Activated B cell treated with CpG ODN at 0.5 μM for 24 hours (primary cell): ENCODE measurements at places on chromosomes 11 and 22. TPM values are rescaled to one million over a fixed set of nuclear protein-coding genes. Genes with fewer than 3 reads are reported as not detected.

DNA sequence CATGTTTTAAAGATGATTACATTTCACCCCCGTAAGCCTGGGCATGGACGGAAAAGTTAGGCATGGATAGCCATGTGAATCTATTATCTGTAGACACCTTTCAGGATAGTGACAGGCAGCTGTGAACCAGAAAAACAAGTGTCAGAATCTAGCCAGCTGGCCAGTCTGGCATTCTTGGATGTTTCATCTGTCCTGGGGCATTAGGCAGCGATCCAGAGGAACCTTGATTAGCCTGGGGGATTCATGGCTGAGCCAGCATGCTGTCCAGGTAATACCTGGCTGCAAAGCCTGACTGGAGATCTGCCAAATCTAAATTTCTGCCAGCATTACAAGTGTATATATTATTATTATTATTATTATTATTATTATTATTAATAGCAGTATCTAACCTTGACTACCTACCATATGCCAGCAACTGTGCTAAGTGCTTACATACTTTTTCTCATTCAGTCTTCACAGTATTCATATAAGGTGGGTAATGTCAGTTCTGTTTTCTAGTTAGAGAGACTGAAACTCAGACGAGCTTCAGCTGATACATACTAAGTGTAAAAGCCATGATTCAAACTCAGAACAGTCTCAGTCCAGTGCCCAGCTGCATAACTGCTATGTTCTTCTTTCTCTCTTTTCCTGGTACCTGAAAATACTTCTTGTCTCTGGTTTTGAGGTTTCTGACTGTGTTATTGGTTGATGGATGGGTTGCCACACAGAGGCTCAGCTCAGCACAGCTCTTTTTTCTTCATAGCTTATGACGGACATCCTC lies 12.8 kb downstream of the BMAL1 start:
- DNase-seq = no peak

GRCh38 chr11:67691149-67691548 lies 16.7 kb upstream of the ALDH3B2 start:
- DNase-seq = no peak

DNA sequence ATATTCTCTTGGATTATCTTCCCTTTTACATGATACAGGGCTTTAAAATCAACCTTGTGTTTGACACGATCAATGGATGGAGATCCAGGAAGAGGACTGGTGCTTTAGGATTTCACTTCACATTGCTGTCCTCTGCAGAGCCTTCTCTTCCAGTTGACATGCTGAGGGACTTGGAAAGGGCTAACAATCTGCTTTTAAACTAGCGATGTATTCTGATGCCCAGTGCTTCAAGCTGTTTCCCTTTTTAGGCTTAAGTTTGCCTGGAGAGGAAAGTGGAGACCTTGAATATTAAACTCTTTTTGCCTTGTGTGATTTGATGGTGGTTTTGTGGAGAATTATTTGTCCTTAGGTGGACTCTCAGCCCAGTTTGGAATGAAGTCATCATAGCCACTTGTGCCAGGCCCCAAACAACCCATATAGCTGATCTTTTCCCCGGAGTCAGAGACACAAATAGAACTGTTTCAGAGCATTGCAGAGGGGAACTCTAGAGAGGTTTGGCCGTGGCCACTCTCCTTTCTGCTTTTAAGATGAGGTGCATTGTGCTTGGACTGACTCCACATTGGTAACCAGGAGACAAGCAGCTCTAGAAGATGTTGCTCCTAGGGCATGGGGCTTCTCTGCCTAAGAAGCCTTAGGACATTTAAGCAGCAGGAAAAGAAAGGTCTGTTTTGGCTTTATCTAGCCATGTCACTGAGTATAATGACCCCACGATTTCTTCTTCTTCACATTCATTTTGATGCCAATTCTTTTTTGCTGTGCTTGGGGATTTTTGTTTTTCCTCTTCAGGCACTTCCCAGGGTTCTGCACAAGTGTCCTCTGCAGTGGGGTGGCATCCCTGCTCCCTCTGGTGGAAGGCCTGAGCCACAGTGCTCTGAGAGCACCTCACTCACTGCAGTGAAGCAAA lies 152.8 kb downstream of the NCAM1 start:
- no peak for DNase-seq

DNA sequence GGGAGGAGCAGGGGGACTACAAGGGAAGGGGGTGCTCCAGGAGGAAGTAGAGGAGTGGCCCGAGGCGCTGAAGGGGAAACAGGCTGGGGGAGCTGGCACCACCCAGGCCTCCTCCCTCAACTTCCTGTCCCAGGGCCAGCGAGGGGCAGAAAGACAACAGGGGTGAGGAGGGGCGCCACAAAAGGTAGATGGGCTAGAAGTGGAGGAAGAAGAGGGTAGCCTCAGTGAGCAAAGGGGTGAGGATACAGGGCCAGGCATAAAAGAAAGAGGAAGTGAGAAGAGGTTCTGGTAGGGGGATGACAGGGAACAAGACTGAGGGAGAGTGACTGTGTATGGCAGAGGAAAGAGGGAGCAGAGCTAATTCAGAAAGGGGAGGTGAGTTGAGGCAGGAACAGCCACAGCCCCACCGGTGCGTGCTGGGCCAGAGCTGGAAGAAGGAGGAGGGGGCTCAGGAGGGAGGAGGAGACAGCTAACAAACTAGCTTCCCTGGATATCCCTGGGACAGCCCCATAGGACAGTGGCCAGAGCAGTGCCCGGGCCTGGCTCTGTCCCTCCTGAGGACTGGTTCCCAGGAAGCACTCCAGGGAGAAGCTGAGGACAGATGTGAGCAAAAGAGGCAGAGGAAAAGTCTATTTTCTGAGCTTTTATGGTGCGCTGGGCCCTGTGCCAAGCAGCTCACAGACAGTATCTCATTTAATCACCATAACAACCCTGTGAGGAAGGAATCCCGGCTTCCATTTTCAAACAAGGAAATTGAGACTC lies 8.5 kb downstream of the DCHS1 start:
- DNase-seq = peak; percentile 35

DNA sequence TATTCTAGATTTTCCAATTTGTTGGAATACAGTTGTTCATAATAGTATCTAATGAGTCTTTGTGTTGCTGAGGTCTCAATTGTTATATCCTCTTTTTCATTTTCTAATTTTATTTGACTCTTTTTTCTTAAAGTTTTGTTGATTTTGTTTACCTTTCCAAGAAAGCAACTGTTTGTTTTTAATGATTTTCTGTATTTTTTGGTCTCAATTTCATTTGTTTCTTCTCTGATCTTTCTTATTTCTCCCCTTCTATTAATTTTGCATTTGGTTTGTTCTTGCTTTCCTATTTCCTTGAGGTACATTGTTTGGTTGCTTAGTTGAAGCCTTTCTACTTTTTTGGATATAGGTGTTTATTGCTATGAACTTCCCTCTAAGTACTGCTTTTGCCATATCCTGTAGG lies 5.2 kb upstream of the OR52A1 start:
- no peak for DNase-seq

DNA sequence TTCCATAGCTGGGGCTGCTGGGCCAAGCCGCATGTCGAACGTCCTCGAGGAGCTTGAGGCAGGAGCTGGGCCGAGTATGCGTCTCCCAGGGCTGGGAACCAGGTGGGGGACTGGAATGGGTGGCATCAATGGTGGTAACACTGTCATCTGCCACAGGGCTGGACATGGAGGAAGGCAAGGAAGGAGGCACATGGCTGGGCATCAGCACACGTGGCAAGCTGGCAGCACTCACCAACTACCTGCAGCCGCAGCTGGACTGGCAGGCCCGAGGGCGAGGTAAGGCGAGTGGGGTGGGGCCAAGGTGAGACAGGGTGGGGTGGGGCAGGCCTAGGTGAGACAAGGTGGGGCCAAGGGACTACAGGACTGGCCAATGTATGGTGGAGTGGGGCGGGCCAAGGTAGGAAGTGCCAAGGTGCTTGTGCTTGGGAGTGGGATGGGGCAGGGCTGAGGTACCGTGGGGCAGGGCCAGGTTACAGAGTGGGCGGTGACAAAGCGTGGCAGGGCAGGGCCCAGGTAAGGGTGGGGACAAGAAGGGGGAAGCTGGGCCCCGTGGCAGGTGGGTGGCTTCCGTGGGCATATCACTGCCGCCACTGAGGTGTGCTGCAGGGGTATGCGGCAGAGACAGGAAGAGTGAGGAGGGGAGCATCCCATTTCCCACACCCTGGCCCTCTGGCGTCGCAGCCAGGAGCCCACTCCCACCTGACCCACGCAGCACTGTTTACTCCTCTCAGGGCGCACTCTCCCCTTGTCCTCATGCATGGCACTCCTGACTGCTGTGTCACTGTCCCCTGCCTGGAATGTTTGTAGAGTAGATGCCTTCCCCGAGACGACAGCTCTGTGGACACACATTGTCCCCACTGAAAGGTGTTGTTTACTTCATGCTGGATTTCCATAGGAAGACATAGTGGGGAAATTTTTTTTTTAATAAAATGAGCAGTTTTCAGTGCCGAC lies 27.5 kb upstream of the DGCR8 start:
- no peak for DNase-seq

DNA sequence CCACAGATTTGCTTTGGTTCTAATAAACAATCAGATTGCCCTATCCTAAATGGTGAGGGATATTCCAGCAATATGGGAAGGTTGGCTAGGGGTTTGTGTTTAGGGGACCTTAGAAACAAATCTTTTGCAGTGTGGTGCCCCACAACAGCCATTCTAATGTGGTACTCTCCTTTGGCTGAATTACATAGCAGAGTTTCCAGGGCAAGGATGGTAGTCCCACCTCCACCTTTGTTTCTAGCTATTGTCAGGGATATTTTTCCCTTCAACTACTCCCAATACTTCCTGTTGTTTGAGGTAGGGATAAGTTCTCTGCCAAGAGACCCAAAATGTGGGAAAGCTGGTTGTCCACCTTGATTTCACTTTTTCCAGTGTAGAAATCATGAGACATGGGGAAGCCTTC lies 494.7 kb upstream of the CHORDC1 start:
- DNase-seq = no peak

GRCh38 chr11:65655570-65656332 lies 7.0 kb downstream of the RELA start:
- no peak for DNase-seq

DNA sequence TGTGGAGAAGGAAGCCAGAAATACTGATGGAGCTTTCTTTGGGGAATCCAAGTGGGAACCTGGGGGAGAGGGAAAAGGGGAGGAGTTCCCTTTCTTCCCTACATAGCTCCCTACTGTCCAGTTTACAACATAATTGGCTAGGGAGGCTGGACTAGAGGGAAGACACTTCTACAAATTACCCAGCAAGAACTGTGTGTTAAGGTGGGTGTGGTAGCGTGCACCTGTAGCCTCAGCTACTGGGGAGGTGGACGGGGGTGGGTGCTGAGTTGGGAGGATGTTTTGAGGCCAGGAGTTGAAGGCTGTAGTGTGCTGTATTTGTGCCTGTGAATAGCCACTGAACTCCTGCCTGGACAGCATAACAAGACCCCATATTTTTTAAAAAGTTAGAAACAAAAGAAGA lies 74.0 kb downstream of the NAV2 start:
- DNase-seq = no peak

GRCh38 chr11:74809801-74810200 lies 61.2 kb downstream of the RNF169 start:
- no peak for DNase-seq

DNA sequence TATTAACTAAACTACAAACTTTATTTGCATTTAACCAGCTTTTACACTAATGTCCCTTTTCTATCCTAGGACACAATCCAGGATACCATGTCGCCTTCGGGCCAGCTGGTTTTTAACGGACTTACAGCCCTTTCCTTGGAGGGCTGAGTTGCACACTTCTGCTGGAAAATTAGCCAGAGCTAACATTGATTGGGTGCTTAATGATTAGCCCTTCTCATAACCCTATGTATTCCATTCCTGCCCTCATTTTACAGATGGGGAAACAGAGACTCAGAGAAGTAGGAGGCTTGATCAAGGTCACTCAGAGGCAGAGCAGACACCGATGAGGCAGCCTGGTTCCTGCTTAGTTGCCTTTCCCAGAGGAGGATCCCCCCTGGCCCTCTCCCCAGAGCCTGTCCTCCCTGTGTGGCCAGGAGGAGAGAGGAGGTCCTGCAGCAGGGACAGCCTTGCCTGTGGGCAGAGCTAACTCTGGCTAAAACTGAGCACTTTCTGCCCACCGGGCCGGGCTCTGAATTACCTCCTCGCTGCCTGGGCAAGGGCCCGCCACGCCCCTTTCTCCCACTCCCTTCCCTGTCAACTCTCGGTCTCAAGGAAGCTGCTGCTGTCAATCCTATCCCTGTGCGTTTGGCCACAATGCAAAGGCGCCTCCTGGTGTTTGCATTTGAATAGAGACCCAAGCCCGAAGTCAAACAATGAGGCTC lies 59.6 kb upstream of the PAX6 start:
- no peak for DNase-seq

GRCh38 chr11:10087186-10087922 lies 206.7 kb downstream of the SBF2 start:
- DNase-seq = no peak

- no peak for DNase-seq
Observed at GRCh38 chr11:81895258-81895657, 838.4 kb downstream of the FAM181B start.

GRCh38 chr11:21371044-21371443 lies 701.7 kb downstream of the NELL1 start:
- no peak for DNase-seq

DNA sequence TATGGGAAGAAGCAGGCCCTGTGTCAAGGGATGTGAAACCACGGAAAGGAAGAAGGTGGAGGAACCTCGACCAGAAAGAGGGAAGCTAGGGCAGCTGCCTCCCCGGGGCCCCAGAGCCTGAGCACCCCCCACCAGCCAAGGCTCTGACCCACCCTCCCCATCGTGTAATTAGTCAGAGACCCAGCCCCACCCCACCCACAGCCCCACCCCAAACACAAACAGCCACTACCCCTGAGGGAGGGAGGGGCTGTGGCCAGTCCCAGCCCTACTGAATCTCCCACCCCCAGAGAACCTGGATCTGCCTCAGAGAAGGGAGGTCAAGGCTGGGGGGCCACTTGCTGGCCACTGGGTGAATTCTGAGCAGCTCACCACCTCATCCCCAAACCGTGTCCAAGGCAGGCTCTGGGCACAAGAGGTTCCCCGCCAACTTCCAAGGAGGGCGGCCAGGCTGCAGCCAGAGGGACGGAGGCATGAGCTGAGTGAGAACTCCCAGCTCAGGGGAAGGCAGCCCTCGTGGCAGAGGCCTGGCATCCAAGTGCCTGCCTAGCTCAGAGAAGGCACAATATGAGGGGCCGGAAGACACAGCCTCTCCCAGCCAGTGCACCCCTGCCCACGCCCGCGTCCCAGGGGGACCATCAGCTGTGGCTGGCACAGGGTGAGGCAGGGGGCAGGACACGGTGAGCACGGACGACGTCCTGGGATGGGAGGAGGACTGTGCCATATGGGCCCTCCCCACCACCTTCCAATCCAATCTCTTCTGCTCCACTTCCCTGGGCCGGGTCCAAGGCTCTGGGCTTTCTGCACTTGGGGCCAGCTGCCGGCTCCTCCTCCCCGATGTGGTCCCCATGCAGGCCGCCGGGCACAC lies 2.7 kb downstream of the PLXNB2 start:
- DNase-seq = no peak

GRCh38 chr22:48803171-48803947 lies 1024.3 kb downstream of the BRD1 start:
- no peak for DNase-seq

- DNase-seq = no peak
Observed at GRCh38 chr22:32489377-32489776, 14.8 kb downstream of the FBXO7 start.

The PPFIBP2 gene
- 109 and 112 TPM in 2 replicates for total RNA-seq

The MS4A4A gene
- total RNA-seq = 0.20 and 1.4 TPM in 2 replicates

The CHRNA10 gene
- 2.5 and 3.0 TPM in 2 replicates for total RNA-seq

The VWA5A gene
- 1.5 and 2.1 TPM in 2 replicates for total RNA-seq

The OR56A4 gene
- not detected in 2 replicates for total RNA-seq

The LYVE1 gene
- not detected in 2 replicates for total RNA-seq

The HYLS1 gene
- 9.0 TPM in 2 replicates for total RNA-seq

The RTN4R gene
- 0.12 TPM in 1 of 2 replicates, not detected in the other for total RNA-seq
